ENCODE measurements at places on chromosomes 7 and 10.

- DNase-seq = no peak
Measured at GRCh38 chr10:119537953-119538630, 4.4 kb downstream of the RGS10 start.

GRCh38 chr7:79965946-79966345, 168.7 kb upstream of the GNAI1 start:
- no peak for DNase-seq

- no peak for DNase-seq
Measured at GRCh38 chr10:104293781-104294321, 24.9 kb downstream of the GSTO2 start.

GRCh38 chr10:120336911-120337540, 120.0 kb upstream of the PLPP4 start:
- no peak for DNase-seq

DNA sequence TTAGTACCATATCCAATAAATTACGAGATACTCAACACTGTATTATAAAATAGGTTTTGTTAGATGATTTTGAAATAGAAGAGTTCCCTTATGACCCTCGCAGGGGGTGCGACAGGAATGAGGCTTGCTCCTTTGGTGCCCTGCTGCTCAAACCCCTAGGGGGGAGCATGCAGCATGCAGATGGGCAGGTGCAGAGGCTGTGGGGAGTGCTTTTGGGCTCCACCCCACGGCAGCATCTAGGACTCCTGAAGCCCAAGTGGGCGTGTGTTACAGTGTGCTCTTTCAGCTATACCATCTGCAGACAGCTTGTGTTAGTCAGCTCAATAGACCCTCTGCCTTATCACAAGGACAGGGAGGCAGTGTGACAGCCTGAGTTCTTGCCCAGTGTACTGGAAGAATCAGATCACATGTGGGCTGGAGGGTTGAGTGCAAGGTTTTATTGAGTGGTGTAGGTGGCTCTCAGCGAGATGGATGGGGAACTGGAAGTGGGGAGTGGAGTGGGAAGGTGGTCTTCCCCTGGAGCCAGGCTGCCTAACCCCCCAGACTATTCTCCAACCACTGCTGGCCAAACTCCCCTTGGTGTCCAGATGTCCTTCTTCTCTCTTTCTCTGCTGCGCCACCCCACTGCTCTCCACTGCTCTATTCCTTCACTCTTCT, 3.1 kb upstream of the MRC1 start:
- no peak for DNase-seq

GRCh38 chr7:155576416-155576815, 30.1 kb upstream of the CNPY1 start:
- DNase-seq = no peak

- no peak for DNase-seq
Measured at GRCh38 chr10:18793951-18794350, 134.7 kb downstream of the ARL5B start.

- no peak for DNase-seq
Measured at GRCh38 chr7:1106063-1106792, 18.3 kb downstream of the GPER1 start.

DNA sequence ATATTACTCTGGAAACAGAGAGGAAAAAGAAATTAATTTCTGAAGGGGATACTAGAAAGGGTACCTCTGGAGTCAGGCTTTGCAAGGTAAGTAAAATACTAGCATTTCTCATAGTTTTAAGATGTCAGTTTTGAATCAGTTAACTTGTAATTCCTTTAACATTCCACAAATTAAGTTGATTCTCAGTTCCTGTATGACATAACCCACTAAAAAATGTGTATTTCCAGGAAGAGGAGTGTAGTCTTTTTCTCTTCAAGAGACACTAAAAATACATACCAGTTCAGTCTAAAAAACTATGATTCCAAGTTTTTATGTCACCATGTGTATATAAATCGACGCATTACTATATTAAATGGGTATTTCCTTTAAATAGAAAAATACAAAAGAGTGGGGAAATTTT, 113.2 kb downstream of the CDK6 start:
- no peak for DNase-seq

- no peak for DNase-seq
Measured at GRCh38 chr10:2119316-2119715, 382.0 kb upstream of the ADARB2 start.

DNA sequence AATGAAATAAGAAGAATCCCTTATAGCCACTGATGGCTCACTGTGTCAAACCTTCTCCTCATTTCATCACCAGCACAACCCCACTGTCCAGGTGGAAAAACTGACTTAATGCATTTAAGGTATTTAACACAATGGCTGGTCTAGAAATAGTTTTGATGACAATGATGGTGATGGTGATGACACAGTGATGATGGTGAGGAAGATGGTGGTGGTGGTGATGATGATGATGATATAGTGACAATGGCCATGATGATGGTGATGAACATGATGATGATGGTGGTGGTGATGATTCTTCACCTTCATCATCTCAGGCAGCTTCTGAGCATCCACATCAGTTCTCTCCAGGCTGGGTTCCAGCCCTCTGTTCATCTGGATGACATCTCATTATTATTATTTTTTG, 186.6 kb downstream of the TCERG1L start:
- no peak for DNase-seq

- no peak for DNase-seq
Measured at GRCh38 chr10:132070724-132071123, 5.0 kb downstream of the JAKMIP3 start.

GRCh38 chr7:7408001-7408770, 127.5 kb downstream of the COL28A1 start:
- no peak for DNase-seq

DNA sequence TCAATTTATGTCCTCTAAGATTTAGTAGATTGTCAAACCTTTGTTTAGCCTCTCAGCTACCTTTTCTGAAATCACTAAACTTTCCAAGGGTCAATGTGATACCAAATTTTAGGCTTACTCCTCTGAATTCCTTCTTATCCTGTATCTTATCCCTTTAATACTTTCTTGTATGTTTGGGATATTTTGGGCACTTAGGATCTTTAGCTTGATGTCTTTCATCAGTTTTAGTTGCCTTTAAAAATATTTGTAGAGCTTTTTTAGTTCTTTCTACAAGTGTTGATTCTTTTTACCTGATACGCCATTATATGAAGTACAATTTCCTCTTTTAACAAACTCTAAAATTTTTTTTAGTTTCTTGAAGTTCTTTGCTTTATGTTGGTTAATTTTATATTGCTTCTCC, 30.7 kb upstream of the HDAC9 start:
- DNase-seq = no peak

DNA sequence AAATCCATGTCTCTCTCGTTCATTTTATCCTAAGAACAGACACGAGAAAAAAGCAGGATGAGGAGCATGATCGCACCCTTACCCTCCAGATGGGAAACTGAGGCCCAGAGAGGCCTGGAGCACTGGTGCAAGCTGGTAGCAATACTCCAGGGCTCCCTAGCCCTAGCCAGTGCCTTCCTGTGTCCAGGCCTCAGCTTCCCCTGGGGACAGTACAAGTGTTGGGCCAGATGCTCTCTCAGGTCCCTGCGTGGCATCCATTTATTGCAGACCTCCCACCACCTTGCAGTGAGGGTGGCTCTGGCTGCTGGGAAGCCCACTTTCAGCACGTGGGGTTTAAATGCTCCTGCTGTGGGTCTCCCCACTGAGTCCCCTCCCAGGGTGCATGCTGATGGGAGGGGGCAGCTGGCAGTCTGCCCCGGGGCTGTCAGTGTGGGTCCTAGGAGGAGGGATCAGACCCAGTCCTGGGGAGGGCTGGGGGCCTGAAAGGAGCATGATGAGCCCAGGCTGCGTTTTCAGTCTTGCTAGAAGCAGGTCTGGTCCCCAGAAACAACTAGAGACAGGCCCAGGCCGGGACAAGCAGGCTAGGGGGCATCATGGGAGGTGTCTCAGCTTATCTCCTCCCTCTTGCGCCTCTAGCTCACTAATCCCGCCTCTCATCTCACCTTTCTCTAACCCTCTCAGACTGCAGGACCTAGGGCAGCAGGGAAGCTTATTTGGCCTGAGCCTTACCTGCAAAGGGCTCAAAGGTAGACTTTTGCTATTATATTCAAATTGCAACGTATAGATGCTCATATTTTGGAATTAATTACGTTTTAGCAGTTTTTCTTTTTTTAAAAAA, 662 bp upstream of the PPIF start:
- no peak for DNase-seq

GRCh38 chr10:102643336-102644065, 778 bp upstream of the TRIM8 start:
- no peak for DNase-seq

DNA sequence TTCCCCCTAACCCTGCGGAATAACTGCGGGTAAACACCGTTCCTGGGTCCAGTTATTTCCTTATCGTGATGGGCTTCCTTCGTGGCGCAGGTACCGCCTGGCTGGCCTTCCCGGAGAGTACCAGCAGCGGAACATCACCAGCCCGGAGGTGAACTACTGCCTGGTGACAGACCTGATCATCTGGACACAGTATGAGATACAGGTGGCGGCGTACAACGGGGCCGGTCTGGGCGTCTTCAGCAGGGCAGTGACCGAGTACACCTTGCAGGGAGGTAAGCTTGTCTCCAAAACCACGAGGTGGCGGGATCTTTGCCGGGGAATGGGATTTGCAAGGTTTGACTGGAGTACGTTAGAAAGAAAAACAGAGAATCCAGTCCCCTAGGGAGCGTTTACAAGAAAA, 665.0 kb upstream of the FOXK1 start:
- no peak for DNase-seq

DNA sequence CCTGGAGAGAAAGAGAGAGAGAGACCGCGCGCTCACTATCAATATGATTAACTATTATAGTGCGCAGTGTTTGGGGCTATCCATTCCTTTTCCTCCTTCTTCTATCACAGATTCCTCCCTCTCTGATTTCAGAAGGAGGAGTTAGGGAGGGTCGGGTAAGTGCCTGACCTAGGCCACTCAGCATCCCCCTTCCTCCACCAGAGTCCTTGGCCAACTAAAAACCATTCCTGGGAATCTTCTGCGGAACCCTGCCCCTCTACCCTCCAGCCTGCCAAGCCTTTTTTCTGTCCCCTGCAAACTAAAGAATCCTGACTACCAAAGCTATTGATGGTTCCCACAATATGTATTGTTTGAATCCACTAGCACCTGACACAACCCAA, 256.2 kb upstream of the NFE2L3 start:
- DNase-seq = no peak

GRCh38 chr10:93875032-93875358, 18.8 kb upstream of the SLC35G1 start:
- no peak for DNase-seq

- DNase-seq = no peak
Measured at GRCh38 chr7:12322903-12323300, 80.8 kb downstream of the VWDE start.

- DNase-seq = no peak
Measured at GRCh38 chr7:18976715-18977471, 140.5 kb downstream of the TWIST1 start.

DNA sequence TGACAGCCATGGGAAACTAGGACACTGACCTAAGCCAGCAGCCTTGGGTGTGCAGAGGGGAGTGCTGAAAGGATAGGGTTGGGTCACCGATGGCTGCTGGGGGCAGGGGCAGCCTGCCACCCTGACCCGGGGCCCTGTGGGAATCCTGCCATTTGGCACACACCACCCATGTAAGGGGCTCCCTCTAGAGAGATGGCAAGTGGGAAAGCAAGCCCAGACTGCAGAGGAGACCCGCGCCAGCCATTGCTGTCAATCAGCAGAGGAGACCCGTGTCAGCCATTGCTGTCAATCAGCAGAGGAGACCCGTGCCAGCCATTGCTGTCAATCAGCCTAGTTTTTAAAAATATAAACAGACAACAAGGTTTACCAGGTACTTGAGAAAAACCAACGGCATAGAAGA, 27.4 kb upstream of the PRKAG2 start:
- DNase-seq = no peak

GRCh38 chr10:24551161-24551560, 172.5 kb downstream of the ARHGAP21 start:
- DNase-seq = no peak

- DNase-seq = no peak
Measured at GRCh38 chr7:11573128-11573750, 258.8 kb downstream of the THSD7A start.

DNA sequence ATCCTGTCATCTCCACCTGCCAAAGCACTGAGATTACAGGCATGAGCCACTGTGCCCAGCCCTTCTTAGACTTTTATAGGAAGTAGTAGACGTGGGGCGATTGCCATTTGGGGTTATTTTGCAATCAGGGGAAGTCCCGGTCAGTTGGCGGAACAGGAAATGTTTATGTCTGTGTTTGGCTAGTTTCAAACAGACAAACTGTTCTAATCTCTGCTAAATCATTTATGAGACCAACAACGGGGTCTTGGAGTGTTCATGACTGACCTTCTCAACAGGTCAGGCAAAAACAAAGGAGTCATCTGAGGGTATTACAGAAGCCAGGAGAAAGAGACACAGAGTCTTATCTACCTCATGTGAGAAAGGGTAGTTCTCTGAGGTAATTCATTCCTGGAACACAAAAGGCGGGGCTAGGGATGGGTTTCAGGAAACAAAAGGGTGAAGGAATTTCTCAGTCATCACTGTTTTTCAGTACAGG, 6.6 kb upstream of the TPK1 start:
- peak; percentile 9 for DNase-seq

DNA sequence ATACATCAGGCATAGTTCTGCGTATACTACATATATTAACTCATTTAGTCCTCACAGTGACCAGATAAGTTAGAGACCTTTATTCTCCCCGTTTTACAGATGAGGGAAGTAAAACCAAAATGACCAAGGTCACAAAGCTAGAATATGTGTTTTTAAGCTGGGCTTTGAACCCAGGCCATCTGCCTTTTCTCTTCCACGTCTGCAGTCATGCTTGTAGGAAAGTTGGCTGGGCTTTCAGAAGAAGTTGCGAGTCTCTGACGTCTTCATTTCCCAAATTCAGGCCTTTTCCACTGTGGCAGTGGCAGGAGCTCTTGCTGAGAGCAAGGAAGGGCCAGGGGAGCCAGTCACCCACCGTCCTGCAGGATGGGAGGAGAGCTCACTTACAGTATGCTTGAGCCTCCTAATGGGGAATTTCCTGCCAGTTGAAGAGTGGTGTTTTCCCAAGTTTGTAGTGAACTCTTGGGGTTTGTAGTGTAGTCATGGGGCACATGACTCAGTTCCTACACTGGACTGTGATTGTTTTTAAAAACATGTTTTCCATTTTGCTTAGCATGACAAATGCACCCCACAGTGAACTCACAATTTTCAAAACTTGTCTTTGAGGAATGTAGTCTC, 34.2 kb downstream of the CYP17A1 start:
- DNase-seq = no peak

Data from esophagus squamous epithelium (tissue), 5 donors.